Cerebellar cortex (tissue), 1 donor: ENCODE measurements at places on chromosomes 5 and 9.

DNA sequence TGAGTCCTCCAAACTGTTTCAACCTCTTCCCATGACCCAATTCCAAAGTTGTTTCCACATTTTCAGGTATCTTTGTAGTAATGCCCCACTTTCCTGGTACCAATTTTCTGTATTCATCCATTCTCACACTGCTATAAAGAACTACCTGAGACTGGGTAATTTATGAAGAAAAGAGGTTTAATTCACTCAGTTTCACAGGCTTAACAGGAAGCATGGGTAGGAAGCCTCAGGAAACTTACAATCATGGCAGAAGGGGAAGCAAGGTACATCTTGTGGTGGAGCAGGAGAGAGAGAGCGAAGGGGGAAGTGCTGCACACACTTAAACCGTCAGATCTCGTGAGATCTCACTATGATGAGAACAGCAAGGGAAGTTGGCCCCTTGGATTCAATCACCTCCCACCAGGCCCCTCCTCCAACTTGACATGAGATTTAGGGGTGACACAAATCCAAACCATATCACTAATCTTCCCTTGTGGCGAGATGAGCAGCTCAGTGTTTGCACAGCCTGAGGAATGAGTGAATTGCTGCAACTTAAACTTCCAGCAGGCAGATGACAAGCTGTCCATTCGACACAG is 42.9 kb downstream of the TRIP13 start:
- DNase-seq: no peak

DNA sequence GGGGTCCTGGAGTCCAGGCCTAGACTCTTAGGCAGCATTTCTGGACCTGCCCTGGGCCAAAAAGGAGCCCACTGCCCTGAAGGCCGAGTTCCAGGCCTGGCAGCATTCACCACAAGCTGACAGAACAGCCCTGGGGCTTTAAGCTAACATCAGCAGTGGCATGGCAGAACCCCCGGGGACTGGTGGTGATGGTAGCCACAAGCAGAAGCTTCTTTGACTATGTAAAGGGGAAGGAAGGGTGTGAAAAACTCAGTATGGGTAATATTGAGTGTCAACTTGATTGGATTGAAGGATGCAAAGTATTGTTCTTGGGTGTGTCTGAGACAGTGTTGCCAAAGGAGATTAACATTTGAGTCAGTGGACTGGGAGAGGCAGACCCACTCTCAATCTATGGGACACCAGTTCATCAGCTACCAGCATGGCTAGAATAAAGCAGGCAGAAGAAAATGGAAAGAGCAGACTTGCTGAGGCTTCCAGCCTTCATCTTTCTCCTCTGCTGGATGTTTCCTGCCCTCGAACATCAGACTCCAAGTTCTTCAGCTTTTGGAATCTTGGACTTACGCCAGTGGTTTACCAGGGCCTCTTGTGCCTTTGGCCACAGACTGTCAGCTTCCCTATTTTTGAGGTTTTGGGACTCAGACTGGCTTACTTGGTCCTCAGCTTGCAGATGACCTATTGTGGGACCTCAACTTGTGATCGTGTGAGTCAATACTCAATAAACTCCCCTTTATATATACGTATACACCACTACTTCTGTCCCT is 661.0 kb upstream of the C9orf72 start:
- DNase-seq: no peak

- no peak for DNase-seq
Measured at GRCh38 chr9:21542787-21543186, 60.7 kb upstream of the IFNE start.

DNA sequence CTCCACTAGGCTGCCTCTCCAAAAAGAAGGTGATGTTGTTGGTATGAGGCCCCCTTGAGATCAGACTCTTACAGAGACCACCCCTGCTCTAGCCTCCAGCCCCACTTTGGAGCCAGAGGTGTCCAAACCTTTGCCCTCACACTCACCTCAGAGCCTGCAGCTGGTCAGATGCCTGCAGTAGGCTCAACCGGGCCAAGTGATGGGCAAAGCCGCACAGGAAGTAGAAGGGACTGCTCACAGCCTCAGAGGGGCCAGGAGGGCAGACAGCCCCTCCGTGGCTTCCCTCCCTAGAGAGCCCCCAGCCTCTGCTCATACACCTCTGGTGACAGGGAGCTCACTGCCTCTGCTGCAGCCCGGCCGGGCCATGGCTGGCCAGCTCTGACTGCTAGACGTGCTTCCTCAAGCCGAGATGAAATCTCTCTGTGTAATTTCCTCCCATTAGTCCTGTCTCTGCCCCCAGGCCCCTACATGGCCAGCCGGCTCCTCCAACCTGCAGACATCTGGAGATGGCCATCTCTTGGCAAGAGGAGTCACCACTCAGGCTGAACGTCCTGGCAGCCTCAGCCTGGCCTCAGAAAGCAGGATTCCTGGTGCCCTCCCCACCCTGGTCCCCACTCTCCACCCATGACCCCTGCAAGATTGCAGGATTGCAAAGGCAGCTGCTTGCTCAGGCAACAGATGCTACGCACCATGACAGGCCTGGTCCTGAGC is 7.3 kb upstream of the TCF7 start:
- no peak for DNase-seq

GRCh38 chr9:37904445-37905130 is 661 bp upstream of the SLC25A51 start:
- DNase-seq: peak; percentile 28

- no peak for DNase-seq
Measured at GRCh38 chr5:172617817-172618216, 23.2 kb upstream of the NEURL1B start.

- DNase-seq: no peak
Measured at GRCh38 chr5:21783074-21783679, 1070.0 kb downstream of the CDH12 start.

GRCh38 chr9:14881006-14881405 is 29.2 kb downstream of the FREM1 start:
- no peak for DNase-seq

GRCh38 chr5:28957450-28957849 is 1919.1 kb upstream of the CDH9 start:
- no peak for DNase-seq

GRCh38 chr5:142827934-142828576 is 57.9 kb downstream of the ARHGAP26 start:
- no peak for DNase-seq

- no peak for DNase-seq
Measured at GRCh38 chr5:135012033-135012588, 21.9 kb downstream of the PITX1 start.

DNA sequence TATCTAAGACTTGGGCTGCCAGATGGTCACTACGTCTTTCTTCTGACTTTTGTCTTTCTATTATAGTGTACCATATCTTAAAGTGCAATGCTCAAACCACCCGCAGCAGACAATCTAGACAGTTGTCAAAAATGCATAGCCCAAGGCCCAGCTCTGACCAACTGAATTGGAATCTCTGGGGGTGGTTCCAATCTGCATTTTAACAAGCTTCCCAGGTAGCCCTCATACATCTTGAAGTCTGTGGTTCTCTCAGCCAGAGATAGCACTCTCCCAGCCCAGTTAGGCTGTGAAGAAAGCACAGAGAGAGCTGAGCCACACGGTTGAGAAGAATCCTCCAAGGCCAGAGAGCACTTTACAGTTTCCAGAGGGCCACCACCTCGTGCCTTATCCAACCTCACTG is 128.2 kb upstream of the HAND1 start:
- no peak for DNase-seq

DNA sequence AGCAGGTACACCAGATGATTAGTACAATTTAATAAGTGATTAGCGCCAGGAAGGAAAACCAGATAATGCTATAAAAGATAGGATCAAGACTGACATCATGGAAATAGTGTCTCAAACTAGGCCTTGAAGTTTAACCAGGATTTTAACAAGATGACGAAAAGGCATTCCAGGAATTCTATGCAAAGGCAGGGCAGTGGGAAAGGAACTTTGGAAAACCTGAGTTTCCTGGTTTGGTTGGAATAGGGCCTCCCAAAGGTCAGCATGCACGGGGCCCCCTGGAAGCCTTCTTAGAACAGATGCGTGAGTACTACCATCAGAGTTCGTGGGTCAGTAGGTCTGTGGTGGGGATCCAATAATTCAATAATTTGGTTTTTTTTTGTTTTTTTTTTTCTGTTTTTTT is 935.2 kb upstream of the DMAC1 start:
- DNase-seq: no peak

GRCh38 chr5:76788362-76788761 is 30.5 kb upstream of the F2RL1 start:
- no peak for DNase-seq

DNA sequence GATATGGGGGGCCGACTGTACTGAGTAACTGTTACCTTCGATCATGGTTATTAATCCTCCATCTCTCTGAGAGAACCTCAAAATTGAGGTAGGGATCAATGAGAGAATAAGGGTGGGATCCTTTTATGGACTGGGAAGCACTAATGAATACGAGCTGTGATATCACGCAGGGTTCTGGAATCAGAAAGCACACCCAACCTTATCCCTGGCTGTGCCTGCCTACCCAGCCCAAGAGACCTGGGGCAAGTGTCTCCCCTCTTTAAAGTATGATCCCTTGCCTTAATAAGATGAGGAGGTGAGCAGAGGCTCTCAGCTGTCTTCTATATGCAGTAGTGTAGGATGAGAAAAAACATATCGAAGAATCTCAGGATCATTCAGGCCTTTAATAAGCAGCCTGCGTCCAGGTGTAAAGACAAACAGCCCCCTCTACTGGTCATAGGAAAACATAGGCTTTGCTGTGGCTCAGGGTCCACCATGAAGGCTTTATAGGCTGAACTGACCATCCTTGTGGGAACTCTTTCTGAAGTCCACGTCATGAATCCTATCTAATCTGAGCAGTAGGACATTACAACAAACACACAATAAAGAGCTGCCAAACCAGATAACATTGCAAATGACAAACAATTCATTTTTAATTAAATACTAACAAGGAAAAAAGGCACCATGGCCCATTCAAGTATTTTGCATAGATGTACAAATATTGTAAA is 16.8 kb downstream of the NIPAL4 start:
- DNase-seq: peak; percentile 86

DNA sequence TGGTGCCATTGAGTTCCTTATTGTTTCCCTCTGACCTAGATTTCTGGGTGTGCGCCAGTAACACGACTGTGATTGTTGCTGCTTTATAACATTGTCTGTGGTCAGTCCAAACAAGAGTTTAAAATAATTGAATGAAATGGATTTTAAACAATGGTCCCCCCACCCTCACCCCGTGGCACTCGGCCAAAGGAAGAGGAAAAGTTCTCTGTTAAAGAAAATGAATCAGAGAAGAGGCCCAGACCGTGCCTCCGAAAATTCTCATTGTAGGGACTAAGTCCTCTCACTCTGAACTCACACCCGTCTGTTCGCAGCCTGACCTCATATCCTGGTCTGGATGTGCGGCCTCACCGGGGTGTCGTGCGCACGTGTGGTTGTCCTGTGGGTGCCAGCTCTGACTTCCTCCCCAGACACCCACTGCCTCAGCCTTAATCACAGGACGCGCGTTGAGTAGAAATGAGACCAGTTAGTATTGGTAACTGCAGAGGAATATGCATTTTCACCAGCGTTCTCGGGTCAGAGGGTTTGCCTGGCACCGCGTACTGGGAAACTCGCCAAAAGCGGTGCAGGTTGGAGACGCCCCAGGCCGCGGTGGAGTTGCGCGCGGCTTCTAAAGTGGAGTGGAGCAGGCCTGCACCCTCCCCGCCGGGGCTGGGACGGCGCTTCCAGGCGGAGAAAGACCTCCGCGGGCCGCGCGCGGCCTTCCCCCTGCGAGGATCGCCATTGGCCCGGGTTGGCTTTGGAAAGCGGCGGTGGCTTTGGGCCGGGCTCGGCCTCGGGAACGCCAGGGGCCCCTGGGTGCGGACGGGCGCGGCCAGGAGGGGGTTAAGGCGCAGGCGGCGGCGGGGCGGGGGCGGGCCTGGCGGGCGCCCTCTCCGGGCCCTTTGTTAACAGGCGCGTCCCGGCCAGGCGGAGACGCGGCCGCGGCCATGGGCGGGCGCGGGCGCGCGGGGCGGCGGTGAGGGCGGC is at the start of gene ABL1:
Gene ABL1 (plus strand): TSS at position 884 of the 966 bp plus-strand sequence. CDS start 193 bp downstream, outside the sequence.
- peak; percentile 63 for DNase-seq

DNA sequence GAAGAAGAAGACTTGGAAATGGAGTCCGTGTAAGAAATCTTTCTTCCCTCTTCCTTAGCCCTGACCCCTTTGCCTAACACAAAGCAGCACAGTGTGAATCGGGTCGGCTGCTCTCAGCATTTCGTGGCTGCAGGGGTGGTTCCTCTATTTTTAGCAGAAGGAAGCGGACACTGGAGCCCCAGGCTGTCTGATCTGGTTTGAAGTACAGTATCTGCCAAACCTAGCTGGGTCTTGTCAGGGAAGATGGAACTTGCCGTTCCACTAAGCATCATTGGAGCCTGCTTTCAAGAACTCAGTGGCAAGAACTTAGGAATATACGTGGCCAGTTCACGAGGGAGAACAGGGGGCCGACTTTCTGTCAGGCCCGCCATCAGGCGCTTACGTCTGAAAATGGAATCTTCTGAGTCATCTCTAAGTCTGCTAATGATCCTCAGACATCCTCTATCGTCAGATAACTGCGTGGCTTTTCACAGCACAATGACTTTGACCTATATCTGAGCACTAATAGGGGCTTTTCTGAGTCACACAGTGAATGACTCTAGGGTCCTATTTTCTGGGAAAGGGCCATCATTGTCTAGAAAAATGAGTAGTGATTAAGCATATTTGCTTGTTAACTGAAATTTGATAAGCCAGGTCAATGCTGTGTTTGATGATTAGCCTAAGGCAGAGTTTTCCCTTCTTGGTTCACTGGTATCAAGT is 43.3 kb upstream of the NCS1 start:
- DNase-seq: peak; percentile 80

DNA sequence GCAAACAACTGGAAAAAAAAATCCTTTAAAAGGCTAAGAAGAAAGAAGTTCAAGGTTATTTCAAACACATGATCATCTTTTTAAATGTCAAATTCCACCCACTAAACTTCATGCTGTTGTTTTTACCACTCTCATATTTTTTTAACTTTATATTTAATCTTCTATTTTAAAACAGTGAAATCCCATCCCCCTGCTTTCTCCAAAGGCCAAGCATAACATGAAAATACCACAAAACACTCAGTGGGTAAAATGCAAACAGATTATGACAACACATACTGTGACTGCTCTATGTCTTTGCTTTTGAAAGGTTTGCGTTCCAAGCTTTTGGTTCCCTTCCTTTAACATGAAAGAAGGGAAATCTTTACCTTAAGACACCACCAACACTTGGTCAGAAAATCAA is 127.6 kb downstream of the SNCAIP start:
- DNase-seq: no peak

- DNase-seq: peak; percentile 32
Measured at GRCh38 chr9:123033352-123033751, at the start of gene GPR21. Gene GPR21, plus strand, starts transcription at chr9:123033667. Its CDS starts 900 bp downstream, at chr9:123034567.

- peak; percentile 12 for DNase-seq
Measured at GRCh38 chr9:79395755-79396154, 176.0 kb upstream of the TLE4 start.
